ENCODE measurements at places on chromosomes 5 and 9. TPM values are rescaled to one million over a fixed set of nuclear protein-coding genes. Genes with fewer than 3 reads are reported as not detected.

Gene SPATA31E1
- total RNA-seq: not detected

DNA sequence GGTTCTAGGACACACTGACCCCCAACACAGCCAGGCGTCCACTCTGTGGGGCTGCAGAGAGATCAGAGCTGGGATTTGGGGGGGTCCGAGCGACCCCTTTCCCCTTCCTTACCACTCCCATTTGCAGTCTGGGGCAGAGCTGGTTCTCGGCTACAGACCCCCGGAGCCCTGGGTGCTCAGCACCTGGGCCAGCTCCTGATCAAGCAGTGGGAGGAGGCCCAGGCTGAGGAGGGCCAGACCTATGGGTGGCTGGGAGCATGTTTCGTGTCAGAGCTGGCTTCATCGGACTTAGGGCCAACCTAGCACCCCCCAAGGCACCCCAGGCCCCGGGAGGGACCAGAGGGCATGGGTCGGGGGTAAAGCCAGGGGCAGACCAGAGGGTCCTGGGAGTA, 7.6 kb downstream of the GRIN1 start:
- no peak for DNase-seq

- no peak for DNase-seq
Measured at GRCh38 chr5:172418862-172419814, 35.2 kb downstream of the SH3PXD2B start.

GRCh38 chr9:129463994-129464393, 156.9 kb downstream of the C9orf50 start:
- DNase-seq: no peak

Gene SOWAHA
- 4.5 TPM for total RNA-seq

GRCh38 chr9:29068461-29068860, 1495.2 kb upstream of the C9orf72 start:
- DNase-seq: no peak

Gene SPINK1
- not detected for total RNA-seq

DNA sequence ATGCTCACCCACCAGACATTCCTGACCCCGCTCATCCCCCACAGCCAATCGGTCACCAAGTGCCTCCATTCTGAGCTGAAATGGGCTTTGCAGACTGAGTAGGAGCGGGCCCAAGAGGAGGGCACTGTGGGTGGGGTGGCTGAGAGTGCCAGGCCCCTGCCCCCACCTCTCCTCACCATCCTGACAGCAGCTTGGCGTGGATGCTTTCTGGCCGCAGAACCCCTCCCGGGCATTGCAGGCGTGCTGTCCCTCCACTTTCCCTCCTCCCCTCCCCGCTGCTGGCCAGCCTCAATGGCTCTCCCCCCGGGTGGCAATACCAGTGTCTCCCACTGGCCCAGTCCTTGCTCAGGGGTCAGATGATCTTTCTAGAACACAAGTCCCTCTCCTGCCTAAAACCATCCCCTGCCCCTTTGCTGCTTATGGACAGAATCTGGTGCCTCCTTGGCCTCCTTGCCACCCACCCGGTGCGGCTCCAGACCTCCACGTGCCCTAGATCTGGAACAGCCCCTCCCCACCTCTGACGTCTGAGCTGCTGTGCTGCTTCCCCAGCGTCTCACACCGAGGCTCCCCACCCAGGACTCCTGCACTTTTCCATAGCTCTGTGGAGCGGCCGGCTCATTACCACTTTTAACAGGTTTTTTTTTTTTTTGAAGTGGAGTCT, 6.1 kb downstream of the FLT4 start:
- DNase-seq: no peak

- no peak for DNase-seq
Measured at GRCh38 chr9:113677057-113677456, 199.1 kb upstream of the ZNF618 start.

Gene CD274
- total RNA-seq: under 0.01 TPM

Gene NOXA1
- 1.2 TPM for total RNA-seq

DNA sequence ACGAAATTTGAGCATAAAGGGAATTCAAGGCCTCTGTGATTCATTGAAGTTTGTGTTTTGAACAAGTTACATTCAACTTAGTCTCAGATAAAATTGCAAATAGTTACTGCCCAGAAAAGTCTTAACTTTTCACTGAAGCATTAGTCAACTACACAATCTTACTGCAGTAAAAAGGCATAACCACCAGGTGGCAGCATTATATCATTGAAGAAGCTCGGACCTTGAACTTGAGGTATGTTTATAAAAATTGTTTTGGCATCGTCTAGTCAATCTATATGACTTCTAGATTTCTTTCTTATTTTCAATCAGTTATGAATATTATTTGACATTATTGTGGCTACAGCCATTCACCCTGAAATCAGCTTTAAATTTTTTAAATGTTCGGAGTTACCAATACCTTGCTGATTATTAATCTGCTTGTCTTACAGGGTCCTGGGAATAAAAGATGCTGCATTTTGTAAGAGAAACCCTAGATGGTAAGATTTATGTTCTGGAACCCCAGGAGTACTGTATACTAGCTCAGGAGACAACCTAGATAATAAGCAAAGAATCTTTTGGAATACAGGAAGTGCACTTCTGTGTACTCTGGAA, 83.9 kb upstream of the GRAMD2B start:
- DNase-seq: peak; percentile 50

- no peak for DNase-seq
Measured at GRCh38 chr9:117368684-117369230, 46.1 kb downstream of the ASTN2 start.

DNA sequence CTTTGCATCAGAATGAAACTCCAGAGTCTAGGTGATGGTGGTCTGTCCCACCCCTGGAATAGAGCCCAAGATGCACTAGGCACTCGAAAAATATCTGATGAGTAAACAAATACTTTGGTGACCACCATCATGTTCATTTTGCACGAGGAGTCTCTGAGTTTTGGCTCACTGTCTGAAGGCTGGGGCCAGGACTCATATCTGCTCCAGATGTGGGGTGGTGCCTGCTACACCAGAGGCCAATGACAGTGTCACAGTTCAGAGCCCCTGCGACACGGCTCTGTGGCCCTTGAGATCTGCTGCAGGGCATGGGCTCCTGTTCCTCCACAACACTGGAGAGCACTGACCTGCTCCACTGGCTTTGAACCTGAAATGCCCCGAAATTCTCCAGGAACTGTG, 164.6 kb downstream of the ROR2 start:
- DNase-seq: no peak

GRCh38 chr5:19314840-19315239, 673.2 kb downstream of the CDH18 start:
- no peak for DNase-seq

Gene INSL6
- not detected for total RNA-seq

Gene OBP2B
- not detected for total RNA-seq

DNA sequence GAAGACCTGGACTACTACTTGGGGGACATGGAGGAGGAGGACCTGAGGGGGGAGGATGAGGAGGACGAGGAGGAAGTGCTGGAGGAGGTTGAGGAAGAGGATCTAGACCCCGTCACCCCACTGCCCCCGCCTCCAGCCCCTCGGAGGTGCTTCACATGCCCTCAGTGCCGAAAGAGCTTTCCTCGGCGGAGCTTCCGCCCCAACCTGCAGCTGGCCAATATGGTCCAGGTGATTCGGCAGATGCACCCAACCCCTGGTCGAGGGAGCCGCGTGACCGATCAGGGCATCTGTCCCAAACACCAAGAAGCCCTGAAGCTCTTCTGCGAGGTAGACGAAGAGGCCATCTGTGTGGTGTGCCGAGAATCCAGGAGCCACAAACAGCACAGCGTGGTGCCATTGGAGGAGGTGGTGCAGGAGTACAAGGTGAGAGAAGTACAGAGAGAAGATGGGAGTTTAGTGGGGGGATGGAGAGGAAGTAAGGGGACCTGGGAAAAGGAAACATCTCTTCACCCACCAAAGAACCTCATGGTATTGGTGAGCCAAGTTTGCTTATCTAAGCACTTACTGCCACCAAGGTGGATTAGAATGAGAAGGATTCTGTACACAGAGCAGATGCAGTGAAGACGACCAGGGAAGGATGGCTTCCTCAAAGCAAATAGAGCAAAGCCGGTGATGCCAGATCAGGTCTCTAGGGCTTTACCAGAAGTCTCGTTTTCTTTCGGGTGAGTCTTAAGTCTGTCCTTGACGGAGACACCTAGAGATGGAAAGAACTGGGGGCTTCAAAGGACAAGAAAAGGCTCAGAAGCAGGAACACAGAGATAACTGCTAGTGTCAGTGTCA, 1.5 kb downstream of the TRIM41 start:
- no peak for DNase-seq

DNA sequence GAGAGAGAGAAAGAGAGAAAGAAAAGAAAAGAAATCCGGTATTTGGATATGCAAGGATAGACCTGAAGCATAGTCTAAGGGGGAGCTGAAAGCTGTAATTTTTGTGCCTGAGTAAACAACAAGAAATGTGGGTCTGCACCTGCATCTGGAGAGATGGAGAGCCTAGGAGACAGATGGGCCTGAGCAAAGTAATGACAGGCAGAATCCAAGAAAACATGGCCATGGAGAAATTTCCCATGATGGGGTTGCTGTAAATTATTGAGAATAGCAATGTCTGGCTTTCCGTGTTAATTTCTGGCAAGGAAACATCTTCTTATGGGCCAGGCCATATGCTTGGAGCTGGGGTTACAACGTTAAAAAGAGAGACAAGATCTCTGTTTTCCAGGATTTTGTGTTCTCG, 40.2 kb downstream of the YIPF5 start:
- no peak for DNase-seq

Gene TRMO
- total RNA-seq: 18.3 TPM

Gene C5orf52
- not detected for total RNA-seq

Gene NTRK2
- total RNA-seq: 221 TPM

DNA sequence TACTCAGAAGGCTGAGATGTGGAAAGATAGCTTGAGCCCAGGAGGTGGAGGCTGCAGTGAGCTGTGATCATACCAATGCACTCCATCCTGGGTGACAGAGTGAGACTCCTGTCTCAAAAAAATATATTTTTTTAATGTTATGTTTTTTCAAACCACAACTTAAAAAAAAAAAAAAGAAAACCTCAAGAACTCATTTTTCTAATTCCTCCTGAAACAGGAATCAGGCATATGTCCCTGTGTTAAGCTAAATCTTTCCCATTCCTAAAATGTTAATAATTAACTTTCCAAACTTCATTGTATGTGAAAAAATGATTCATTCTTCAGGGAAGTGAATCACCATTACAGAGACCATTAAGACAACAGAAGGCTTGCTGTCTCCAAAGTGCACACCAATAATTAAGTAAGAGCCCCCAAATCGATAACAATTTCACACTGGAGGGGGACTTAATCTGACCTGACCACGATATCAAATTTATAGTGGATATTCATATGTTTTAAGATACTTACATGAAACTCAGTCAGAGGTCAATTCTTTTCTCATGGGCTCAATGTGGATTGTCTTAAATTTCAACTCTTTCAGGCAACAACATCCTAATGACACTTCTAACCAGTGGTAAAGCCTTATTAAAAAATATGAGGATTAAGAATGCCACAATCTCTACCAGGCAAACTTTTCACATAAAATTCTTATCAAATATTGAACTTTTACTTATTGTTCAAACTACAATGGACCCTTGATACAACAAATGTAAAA, 5.2 kb downstream of the CEMIP2 start:
- no peak for DNase-seq

Gene PCDHA9
- total RNA-seq: 9.8 TPM

GRCh38 chr5:88686726-88687125, 196.3 kb downstream of the MEF2C start:
- no peak for DNase-seq

DNA sequence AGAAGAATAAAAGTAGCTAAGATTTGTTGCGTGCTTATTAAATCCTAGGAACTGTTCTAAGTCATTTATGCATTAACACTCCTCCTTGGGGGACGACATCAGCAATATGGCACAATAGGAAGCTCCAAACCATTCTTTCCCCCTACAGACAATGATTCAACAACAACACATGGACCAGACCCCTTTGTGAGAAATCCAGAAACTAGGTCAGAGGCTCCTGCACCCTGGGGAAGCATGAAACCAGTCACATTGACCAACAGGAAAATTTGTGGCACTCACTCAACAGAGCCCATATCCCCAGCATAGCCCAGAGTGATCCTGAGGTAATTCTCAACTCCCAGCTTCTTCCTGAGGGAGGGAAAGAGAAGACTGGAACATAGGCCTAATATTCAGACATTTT, 294.4 kb downstream of the HINT1 start:
- DNase-seq: no peak

DNA sequence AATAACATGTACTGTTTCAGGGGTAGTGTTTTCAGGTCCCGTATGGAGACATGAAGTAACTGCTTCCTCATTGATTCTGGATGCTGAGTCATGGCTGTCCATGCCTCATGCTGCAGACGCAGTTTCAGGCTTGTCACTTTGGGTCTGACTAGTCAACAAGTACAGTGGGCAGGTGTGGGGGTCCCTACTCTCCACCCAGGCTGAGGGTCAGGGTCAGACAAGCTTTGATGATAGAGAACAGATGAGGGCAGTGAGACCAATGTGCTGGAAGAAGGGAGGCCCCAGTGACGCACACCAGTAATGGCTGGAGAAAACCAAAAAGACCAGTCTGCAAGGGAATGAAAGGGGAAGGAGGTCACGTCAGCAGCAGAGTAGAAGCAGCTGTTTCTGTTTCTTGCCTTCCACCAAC, 80.0 kb upstream of the NFIL3 start:
- DNase-seq: no peak

DNA sequence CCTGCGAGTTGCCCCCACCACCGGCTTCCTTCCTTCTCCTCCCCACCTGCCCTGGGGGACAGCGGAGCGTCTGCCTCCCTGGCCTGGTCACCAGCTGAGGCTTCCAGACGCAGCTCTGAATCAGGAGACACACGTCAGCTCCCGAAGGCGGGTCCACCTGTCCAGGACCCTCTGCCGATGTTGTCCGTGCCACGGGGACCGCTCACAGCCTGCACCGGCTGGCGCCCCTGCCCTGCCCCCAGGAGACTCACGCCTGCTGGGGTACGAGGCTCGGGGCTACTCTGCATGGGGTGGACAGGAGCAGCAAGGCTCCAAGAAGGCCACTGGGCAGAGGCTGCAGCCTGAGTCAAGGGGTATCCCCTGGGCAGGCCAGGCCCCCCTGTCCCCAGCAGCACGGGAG, 1.9 kb upstream of the CCDC187 start:
- DNase-seq: no peak

DNA sequence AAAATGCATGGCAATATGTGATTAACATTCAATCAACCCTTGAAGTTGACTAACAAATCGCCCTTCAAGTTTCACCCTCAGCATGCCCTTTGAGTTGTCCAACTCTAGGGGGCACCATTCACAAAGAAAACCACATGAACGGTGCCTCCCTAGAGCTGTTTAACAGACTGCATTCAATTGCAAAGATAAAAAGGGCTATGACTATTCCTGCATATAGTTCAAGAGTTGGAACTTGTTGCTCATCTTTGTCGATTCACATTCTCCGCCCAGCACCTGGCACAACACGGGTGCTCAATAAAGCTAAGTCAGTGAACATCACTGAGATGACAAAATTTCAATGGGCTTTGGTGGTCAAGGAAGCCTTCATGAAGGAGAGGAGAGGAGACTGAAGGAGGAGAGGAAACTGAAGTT, 69.6 kb upstream of the SLC30A5 start:
- DNase-seq: peak; percentile 23

Measured in frontal cortex (tissue), 4 donors.